Activated B cell treated with CpG ODN at 0.5 μM for 24 hours (primary cell): ENCODE measurements at places on chromosomes 13 and 19. TPM values are rescaled to one million over a fixed set of nuclear protein-coding genes. Genes with fewer than 3 reads are reported as not detected.

DLEU7 gene
- not detected in 2 replicates for total RNA-seq

DNA sequence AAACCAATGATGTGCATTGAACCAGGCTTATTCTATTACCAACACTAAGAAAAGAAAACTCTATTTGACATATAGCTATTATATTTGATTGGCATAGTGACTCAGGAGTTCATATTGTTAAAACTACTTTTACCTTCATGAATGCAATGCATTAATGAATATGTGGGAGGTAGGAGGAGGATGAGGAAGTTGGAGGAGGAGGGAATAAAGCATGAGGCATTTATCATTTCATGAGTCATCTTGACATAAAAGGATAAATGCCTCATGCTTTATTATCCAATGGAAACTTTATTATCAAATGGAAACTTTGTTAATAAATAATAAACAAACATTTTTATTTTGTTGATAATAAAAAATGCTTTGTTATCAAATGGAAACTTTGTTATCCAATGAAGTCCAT is 116.5 kb downstream of the SPRY2 start:
- DNase-seq = no peak

- no peak for DNase-seq
Measured at GRCh38 chr19:6711078-6711361, 9.4 kb downstream of the C3 start.

- no peak for DNase-seq
Measured at GRCh38 chr19:15268192-15268927, 36.1 kb upstream of the EPHX3 start.
